NCI-H226 (cell line): ENCODE measurements at places on chromosomes 12 and 14.

GRCh38 chr12:1391722-1392121 is 202.7 kb downstream of the FBXL14 start:
- DNase-seq, result no peak

DNA sequence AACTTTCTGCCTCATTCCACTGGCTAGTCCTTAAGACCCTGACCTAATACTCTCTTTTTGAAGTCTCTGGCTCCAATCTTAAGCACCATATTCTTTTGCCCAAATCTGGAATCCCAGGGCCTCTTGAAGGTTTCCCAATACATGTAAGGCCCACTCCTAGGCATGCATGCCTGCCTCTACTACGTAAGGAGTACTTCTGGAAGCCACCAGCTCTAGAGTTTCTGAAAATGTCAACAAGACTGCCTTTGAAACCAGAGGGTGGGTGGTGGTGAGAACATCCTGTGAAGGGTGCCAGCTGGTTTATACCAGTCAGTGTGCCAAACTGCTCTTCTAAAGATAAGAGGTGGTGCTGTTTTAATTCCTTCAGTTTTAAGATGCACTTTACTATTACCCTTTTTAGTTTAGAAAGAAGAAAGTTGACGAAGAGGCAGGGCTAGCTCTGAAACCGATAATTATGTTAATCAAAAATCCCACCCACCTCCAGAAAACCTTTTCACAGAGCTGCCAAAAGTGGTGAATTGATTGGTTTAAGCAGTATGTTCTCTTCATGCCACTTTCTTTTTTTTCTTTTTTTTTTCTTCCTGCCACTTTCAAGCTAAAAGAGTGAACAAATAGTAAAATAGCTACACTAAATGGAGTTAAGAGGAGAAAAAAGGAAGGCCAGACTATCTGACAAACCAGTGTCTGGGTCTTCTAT is 8.7 kb upstream of the WDR89 start:
- no peak for DNase-seq

DNA sequence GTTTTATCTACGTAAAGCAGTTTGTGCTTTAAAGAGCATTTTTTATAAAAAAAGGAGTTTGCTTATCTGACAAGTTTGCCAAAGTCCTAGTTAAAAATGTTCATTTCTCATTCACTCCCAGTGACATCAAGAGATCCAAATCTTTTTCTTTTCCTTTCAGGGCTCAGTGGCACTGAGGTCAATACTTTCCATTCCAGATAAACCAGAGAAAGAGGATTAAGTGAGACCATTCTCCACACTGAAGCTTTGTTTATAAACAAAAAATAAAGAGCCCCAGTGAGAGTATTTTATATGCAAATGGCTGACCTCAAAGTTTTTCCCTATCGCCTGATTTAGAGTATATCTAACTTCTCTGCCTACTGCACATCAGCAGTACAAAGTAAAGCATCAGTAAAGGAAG is 199.8 kb downstream of the ALG10B start:
- no peak for DNase-seq

GRCh38 chr14:21015312-21015711 is 9.5 kb downstream of the NDRG2 start:
- no peak for DNase-seq

- no peak for DNase-seq
These were observed 72.1 kb downstream of the EMP1 start for GRCh38 chr12:13268581-13268980.

DNA sequence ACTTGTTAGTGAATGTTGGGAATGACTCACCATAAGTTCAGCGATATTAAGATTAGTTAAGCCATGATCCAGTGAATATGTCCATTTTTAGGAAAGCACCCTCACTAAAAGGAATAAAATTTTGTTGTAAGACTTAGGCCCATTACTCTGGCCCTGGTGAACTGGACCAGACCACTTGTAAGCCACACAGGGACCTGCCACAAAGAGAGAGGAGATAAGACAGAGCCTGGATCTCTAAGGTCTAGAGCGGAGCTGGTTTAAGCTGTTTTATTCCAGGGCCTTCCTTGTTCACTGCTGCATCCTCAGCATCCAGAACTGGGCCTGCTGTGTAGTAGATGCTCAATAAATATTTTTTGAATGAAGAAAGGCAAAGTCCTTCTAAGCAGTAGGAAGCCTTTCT is 79.1 kb downstream of the CRADD start:
- DNase-seq, result no peak

DNA sequence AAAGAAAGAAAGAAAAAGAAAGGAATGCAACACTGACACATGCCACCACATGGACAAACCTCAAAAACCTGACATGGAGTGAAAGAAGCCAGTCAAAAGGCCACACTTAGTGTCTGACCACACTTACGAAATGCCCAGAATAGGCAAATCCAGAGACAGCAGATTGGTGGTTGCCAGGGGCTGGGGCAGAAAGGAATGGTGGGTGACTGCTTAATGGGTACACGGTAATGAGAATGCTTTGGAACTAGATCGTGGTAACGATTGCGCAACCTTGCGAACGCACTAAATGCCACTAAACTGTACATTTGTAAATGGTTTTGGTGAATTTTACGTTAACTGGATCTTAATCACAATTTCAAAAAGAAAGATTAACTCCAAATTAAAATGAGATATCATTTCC is 39.5 kb downstream of the SCARB1 start:
- no peak for DNase-seq

GRCh38 chr12:92942905-92943304 is 13.8 kb upstream of the EEA1 start:
- DNase-seq, result peak; percentile 93

- DNase-seq, result no peak
These were observed 152.0 kb downstream of the KTN1 start for GRCh38 chr14:55731881-55732498.

- DNase-seq, result no peak
These were observed 110.4 kb downstream of the DAD1 start for GRCh38 chr14:22478670-22479069.

GRCh38 chr14:103084021-103084919 is at the start of gene LBHD2:
TSS of gene LBHD2 (plus strand) at chr14:103084210. CDS start at chr14:103086013, 1,803 bp downstream.
- DNase-seq, result no peak

DNA sequence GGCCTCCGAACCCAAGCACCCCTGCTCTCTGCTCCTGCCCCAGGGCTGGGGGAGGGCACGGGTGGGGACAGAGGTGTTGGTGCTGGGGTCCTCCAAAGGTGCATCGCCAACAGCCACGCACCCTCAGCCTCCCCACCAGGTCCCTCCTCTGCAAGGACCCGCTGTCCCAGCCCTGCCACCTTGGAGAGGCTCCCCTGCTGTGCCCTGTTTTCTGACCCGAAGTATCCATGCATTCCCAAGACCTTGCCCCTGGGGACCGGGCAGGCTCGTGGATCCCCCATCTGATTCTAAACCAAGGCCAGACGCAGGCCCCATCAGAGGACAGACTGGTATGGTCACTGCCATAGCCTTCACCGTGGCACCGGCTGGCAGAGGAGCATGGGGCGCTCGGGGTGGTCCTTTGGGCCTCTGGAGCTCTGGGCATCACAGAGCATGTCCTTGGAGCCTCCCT is 22.7 kb upstream of the BEGAIN start:
- no peak for DNase-seq

DNA sequence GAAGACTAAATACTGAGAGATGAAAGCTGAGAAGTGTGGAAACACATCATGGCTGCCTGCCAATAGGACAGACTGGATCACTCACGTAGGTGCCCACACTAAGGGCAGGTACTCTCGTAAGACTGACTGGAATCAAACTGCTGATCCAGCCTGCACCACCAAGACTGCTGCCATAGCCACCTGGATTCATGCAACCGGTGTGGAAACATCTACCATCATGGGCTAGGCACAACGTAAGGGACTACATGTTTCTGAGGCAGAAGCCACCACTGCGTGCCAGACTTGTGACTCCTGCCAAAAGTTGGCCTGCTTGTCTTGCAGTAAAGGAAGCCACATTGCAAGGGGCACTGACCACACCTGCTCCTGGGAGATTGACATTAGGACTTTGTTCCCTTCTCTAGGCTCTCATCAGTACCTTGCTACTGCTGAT is 3.8 kb downstream of the POMT2 start:
- DNase-seq, result no peak

DNA sequence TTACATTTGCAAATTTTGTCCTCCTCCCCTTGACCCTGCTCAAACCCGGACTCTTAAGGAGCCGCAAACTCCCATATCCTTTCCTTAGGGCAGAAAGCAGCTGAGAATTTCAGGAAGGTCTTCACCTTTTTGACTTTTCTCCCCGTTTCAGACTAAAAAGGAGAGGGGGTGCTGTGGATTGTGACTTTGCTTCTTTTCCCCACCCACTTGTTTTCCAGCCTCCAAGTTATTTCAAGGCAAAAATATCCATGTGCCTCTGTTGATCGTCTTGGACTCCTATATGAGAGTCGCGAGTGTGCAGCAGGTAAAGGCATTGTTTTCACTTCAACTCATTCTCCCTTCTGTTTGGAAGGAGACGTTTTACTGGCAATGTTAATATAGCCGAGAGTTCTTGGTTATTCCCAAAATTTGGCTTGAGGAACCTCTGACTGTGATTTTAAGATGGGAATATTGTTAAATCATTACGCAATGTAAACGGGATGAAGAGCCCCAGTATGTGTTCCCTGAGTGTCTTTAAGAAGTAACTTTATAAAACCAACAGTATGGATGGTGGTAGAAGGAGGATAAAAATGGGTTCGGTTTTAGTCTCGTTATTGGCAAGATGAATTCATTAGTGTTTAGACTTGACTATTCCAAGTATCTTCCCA is 663 bp downstream of the LRRK2 start:
- no peak for DNase-seq

DNA sequence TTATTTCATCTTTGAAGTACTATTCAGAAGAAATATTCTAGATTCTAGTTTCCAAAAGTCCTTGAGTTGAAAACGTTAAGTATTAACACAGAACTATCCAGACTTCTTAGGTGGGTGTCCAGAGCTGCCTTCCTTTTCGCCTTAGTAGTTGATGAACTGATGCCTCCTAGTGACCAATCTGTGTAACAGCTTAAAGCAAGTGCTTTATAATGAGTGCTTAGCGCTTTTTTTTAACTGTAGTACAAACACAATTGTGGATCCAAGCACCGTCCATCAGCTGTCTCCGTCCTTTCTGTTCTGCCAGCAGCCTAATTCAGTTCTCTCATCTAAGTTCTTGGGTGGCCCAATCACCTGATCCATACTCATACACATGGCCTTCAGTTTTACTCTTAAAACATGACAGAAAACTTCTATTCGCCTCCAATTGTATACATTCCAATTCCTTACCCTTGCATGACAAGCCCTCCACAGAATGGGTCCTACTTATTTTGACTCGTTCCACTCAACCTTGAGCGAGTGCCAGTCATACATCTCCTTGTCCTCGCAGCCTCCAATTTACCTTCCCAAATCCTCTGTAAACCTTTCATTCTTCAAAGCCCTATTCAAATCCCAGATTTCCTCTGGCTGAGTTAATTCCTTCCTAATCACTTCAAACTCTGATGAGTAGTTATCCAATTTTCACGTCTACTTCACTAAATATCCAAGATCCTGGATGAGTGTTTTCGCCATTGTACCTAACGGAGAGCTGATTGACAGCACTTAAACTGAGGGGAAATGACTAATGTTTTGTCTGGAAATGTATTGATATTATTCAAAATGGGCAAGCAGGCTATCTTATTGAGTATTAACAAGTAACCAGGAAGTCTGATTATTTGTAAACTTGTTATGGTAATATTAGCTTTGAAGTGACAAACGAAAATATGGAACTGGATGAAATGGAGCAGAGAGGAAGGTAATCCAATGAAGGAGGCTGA is 5.8 kb upstream of the PHLDA1 start:
- peak; percentile 65 for DNase-seq

DNA sequence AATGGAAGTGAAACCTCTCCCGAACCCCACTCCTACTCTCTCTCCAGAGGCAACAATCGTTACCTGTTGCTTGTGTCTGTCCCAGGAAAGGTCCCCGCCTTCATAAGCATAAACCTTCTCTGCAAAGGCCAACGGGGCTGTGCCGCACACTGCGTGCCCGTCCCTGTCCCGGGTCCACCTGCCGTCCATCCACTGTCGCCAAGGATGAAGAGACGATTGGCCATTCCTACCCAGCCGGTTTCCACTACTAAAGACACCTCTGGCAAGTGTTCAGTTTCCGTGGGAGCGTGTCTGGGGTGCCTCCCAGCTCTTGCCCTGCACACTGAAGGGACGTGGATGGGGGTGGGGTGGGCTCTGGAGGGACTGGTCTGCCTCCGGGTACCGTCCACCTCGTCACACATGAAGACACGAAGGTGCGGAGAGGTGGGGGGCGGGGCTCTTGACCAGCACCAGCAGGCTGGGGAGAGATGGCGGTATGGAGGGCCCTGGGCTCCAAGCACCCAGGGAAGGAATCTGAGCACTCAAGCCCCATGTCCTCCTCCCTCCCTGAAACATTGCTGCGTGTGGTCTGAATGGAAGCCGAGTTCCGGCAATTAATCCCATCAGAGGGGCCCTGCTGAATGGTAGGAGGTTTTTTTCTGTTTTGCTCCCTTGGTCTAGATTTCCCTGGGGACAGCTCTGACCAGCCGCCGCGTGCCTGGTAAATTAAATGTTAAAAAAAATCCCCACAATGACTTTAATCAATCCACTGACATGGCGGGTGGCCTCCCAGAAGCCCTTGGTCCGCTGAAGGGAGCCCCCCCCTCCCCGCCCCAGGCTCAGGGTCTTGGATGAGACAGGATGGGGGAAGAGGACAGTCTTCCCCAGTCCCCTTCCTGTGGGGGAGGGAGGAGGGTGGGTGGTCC is 4.1 kb upstream of the KIF26A start:
- DNase-seq, result no peak

DNA sequence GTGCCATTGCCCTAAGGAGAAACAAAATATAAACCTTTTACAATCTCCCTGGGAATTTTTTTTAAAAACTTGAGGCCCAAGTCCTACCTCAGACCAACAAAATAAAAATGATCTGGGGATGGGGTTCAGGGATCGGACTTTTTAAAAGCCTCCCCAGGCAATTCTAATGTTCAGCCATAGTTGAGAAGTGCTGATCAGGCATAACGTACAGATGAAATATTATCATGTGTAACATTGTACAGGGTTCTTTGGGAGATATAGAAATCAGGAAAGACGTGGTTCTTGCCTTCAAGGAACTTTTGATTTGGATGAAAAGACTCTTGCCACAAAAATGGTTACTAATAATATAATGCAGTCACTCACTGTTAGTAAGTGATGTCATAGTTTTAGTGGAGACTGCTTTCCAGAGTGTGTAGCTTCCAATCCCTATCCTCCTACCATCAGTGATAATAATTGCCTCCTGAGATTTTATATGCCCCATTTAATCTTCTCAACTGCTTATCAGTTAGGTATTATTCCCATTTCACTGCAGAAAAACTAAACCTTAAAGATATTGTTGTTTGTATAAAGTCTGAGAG is 135.6 kb downstream of the BRMS1L start:
- no peak for DNase-seq

GRCh38 chr12:6167327-6168280 is 32.6 kb upstream of the CD9 start:
- peak; percentile 96 for DNase-seq

GRCh38 chr12:51190820-51191219 is 17.9 kb upstream of the TFCP2 start:
- no peak for DNase-seq
